Panc1 (cell line): ENCODE measurements at places on chromosomes 5 and 9. TPM values are rescaled to one million over a fixed set of nuclear protein-coding genes. Genes with fewer than 3 reads are reported as not detected.
A peak's percentile ranks its signal among the peaks of the same experiment; 100 is the strongest.

The PTPRD gene
- not detected for total RNA-seq

- DNase-seq = no peak
Observed at GRCh38 chr5:171743436-171744076, 42.1 kb upstream of the SMIM23 start.

GRCh38 chr9:5626727-5627634 is 1.9 kb upstream of the RIC1 start:
- no peak for DNase-seq

DNA sequence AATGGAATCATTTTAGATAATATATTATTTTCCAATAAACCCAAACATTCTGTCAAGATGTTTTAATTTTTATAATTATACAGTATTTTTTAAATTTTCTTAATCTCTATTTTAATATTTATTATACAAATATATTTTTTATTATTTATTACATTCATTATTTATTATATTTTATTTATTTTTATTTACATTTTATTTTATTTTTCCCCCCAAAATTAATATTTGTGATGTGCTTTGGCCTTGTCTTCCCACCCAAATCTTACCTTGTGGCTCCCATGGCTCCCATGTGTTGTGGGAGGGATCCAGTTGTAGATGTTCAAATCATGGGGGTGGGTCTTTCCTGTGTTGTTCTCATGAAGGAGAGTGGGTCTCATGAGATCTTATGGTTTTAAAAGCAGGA is 382.1 kb downstream of the TLE4 start:
- DNase-seq = no peak

GRCh38 chr9:94859891-94860290 is 133.4 kb downstream of the AOPEP start:
- DNase-seq = no peak

DNA sequence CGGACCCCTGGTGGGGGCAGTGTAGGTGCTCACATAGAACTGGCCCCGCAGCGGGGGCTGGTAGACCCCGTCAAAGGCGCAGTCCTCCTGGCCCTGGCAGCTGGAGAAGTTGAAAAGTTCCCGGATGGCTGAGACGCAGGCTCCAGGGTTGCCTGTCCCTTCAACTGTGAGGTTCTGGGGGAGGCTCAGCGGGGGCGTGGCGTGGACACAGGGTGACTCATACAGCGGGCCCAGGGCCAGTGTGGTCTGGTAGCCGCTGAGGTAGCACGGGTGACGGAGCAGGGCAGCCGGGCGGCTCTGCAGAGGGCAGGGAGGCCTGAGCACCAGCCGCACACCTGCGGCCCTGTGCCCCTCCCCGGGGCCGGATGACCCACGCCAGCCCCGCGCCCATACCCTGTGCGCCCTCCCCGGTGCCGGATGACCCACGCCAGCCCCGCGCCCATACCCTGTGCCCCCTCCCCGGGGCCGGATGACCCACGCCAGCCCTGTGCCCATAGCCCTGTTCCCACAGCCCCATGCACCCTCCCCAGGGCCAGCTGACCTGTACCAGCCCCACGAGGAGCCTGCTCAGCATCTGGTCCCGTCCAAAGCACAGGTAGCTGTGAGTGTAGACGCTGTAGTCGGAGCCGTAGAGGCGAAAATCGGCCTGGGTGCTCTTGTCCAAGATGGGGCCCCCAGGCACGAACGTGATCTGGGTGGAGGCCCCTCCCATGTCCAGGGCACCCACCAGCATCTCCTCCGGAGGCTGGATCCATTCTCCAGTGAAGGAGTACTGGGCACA is 5.0 kb downstream of the ENTPD8 start:
- no peak for DNase-seq

The C9orf153 gene
- not detected for total RNA-seq

DNA sequence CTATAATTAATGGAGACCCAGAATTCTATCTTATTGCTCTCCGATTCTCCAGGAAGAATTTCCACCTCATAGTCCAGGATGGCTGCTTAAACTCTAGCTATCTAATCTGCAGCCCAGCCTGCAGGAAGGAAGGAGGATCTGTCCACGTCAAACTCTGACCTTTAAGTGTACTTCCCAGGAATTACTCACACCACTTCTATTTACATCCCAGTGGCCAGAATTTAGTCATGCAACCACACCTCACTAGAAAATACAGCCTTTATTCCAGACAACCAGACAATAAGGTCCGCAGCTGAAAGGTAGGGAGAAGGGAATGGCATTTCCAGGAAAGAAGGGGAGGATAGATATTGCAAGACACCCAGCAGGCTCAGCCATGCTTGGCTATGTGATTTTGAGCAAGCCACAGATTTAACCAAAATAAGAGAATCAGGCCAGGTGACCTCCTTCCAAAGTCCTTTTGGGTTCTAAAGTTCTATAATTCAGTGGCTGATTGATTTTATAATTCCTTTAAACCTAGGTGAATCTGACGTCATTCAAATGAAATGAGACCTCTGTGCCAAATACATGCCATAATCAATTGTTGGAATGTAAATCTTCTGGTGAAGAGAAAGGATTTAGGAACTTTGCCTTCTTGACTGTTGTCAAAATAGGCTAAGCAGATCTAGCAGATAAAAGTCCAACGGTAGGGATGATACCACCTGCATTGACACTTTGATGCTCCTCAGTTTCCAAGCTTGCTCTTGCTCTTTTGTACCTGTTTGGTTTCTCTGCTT is 3.7 kb upstream of the DENND1A start:
- DNase-seq = peak; percentile 48

GRCh38 chr9:28866951-28867350 is 1293.7 kb upstream of the C9orf72 start:
- no peak for DNase-seq

The RAI14 gene
- total RNA-seq = 18.5 TPM

- no peak for DNase-seq
Observed at GRCh38 chr9:125043148-125043547, 100.2 kb downstream of the SCAI start.

GRCh38 chr5:35794684-35795375 is 61.9 kb upstream of the IL7R start:
- no peak for DNase-seq

DNA sequence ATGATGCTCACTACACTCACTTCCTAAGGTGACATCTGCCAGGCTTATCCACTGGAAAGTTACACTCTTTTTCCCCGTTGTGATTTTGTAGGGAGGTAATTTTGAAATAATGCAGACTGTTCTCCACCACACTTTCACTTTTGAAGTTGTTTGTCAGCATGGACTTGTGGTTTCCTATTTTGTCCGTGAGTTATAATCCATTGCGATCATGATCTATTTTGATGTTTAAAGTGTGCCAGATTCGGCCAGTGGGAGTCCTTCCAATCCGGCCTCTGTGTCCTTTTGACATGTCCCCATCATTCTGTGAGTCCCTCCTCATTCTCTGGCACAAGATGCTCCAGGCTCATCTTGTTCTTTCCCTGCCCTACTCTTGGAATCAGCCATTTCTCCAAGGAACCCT is 211.3 kb upstream of the KLF4 start:
- no peak for DNase-seq

DNA sequence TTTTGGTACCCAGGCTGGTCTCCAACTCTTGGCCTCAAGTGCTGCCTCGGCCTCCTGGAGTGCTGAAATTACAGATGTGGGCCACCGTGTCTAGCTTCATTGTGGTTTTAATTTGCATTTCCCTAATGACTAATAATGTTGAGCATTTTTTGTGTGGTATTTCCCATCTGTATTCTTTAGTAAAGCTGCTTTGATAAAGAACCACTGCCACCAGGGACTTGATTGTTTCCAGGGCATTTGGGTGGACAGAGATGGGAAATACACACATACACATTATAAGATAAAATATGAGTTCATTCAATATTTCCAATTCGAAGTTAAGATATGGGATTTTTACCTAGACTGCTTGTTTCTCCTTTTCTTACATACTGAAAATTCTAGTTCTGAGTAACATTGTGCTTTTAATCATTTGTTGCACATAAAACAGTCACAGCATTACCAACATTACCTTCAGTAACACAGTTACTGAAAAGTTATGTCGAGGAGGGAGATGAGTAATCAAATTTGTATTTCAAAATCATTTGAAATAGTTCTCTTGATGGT is 28.9 kb downstream of the HABP4 start:
- no peak for DNase-seq

DNA sequence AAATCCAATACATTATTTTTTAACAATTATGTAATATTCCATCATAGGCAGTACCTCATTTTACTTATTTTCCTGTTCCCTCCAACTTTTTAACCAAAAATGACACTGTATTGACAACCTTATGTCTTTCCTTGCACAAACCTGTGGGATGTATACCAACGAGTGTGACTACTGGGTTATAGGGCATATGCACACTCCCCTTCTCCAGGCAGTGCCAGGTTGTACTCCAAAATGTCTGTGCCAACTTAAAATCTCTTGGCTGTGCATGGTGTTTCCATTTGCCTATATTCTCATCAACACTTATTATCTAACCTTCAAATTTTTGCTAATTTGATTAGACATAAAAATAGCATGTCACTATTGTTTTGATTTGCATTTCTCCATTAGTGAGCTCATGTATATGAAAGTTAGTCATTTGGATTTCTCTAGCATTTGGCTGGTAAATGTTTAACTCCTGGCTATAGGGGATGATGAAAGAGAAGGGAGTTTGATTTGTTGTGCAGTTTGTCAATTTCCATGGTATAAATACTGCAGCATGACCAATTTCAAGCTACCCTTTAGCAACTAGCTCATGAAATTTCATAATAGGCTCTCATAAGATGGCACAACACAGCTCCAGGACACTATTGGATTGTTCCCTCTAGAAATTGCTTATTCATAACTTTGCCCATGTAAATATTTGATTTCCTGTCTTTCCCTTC is 129.9 kb downstream of the BAAT start:
- DNase-seq = no peak

- DNase-seq = no peak
Observed at GRCh38 chr5:127441799-127442484, 75.5 kb upstream of the PRRC1 start.

The F12 gene
- 13.4 TPM for total RNA-seq

GRCh38 chr5:150119421-150120061 is 33.2 kb upstream of the CSF1R start:
- DNase-seq = no peak

The RANBP17 gene
- total RNA-seq = not detected

GRCh38 chr9:115551396-115551795 is 433.4 kb upstream of the TNC start:
- DNase-seq = no peak

- peak; percentile 18 for DNase-seq
Observed at GRCh38 chr5:102811972-102812371, 56.9 kb downstream of the PAM start.

DNA sequence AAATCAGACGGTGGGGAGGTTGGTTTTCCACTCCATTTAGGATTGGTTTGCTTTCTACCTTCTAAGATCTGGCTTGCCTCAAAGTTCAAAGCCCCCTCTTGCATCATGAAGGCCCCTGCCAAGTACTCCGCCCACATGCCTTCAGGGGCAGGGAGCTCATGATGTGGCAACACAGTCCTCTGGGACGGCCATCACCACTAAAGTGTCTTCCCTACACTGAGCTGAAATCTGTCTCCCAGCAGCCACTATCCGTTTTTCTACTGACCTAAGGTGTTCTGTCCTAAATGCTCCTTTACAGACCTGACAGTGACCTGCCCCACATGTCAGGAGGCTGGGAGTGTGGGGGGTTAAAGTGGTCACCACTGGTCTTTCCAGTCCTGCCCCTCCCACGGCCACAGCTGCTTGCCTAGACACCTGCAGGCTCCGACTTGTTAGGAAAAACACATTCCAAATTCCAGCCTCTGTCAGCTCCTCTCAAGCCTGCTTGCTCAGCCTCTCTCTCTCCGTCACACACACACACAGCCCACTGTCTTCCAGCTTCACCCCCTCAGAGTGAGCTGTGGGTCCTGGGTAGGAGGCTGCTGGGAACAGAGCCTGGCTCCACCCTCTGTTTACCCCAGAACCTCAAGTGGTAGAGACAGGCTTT is 44.9 kb downstream of the SHB start:
- no peak for DNase-seq

DNA sequence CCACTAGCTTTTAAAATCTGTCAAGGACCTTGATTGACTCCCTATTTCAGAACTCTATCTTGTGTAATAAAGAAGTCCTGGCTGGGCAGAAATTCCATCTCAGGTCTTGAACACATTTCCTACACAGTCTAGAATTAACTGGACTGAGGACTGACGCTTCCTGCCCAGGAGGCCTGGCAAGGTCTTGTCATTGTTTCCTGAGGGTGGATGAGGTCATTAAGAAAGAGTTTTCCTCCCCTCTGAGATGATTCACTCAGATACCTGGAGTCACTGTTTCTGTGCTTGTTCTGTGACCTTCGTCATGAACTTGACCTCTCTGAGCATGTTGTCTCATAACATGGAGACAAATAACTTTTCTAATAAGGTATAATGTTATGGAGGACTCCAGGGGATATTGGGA is 10.0 kb downstream of the MTAP start:
- peak; percentile 60 for DNase-seq

GRCh38 chr9:81234924-81235610 is 454.3 kb downstream of the TLE1 start:
- no peak for DNase-seq

GRCh38 chr9:117028103-117028858 is 341.2 kb downstream of the TRIM32 start:
- no peak for DNase-seq

GRCh38 chr9:130092910-130093309 is 39.2 kb downstream of the GPR107 start:
- DNase-seq = no peak

- DNase-seq = no peak
Observed at GRCh38 chr5:138570871-138571270, 4.3 kb downstream of the HSPA9 start.

The RABGAP1 gene
- 41.4 TPM for total RNA-seq

GRCh38 chr5:141965071-141965470 is 3.8 kb upstream of the RNF14 start:
- DNase-seq = no peak

DNA sequence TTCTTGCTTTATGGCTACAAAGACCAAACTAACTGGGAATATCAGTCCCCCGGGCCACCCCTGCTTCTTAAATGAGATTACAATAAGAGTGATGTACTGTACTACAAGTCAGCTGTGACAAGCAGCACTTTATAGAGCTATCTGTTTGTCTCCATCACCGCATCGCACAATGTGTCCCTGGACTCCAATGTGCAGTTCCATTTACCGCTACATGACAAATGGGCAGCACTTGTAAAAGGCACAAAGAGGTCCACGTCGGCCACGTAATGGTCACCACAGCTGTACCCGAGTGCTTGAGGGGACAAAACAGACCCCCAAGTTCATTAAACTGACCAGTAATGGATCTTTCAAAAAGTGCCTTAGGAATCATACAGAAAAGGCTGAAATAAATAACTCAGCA is 54.1 kb downstream of the PSMB7 start:
- DNase-seq = no peak

The CCNO gene
- 12.3 TPM for total RNA-seq

The SLC23A1 gene
- total RNA-seq = not detected

The PTCH1 gene
- total RNA-seq = 6.6 TPM

GRCh38 chr9:93452710-93453046 is 703 bp downstream of the FAM120AOS start:
- no peak for DNase-seq

DNA sequence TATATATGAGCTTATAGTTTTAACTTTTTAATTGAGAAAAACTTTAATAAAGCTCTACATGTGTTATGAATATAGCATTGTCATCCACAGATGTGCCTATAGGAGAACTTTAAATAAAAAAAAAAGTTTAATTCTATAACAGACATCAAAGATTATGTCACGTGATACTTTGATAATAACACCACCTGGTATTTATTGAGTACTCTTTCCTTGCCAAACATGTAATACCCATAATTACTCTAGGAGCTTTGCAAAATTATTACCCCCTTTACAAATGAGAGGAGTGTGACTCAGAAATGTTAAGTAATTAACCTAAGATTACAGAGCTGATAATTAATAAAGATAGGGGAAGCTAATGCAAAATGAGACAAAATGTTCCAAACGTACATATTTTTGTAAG is 43.0 kb downstream of the ITGA2 start:
- DNase-seq = no peak

The HRH2 gene
- total RNA-seq = 0.33 TPM

The GRM6 gene
- not detected for total RNA-seq
